ENCODE measurements at places on chromosomes 6 and 20.

GRCh38 chr6:364609-365540 lies 26.7 kb upstream of the IRF4 start:
- DNase-seq: no peak

DNA sequence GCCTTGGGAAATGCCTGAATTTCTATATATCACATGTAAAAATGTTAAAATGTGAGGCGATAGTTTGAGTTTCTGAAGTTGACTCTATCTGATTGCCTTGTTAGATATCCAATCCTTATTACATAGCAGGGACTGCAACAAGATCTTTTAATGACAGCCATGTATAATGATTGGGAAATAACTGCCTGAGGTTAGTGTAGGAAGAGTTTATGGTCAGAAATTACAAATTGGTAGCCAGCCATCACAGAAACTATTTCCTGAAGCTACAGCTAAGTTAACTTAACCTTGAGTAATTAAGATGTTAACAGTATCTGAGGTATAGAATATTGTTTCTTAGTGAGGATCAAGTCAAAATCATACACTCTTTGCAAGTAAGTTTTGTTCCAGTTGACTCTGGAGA lies 41.0 kb downstream of the AKIRIN2 start:
- DNase-seq: no peak

DNA sequence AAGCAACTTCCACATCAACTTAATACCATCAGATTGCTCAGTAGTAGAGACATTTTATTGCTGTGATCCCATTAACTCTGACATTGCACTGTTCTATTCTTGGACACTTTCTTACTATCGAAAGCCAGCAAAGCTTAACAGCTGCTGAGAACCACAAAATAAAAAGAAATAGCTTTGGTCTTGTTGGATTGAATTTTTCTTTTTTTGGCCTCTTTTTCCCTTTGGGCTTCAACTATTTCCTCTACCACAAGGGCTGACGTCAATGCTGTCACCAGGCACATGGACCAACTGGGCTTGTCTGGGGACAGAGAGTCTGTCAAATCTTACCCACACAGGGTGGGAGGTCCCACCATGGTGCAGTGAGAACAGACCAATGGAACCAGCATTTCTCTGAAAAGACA lies 63.4 kb upstream of the ENPP5 start:
- no peak for DNase-seq

DNA sequence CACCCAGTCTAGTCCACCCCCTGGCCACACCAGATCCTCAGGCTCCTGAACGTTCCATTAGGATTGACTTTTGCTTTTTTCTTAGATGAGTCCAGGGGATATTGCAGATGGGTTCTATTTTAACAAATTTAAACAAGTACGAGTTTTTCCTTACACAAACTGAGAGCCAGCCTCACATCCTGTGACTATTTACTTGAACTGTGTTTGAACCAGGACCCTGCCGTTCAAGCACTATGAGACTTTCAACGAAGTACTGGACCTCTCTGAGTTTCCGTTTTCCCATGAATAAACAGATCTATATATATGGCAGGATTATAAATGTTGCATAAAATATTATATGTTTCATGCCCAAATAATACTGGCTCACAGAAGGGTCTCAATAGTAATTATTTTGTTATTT lies 1.4 kb upstream of the METTL24 start:
- no peak for DNase-seq

- DNase-seq: no peak
Observed at GRCh38 chr6:148854992-148855391, 108.2 kb downstream of the UST start.

DNA sequence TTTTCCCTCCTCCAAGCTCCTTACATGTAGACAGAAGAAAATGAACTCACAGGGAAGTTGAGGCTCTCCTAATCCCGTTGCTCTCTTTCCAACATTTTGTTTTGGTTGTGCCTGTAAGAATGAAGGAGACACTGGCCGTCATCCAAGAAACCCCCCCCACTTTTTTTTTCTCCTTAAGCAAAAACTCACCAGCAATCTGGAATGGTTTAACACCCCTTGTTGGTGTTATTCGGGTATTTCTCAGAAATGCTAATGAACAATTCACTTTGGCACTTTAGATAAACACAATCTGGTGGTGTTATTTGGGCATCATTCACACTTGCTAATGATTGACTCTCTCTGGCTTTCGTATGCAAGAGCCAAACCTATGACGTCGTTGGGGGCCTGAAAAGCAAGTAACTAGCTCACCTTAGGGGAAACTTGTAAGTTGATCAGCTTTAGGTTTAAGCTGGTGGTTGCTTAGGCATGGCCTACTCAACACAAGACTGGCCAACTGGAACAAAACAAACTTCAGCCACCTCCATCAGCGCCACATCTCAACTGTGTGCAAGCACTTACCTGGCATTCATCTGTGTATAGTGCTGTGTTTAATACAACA lies 24.3 kb upstream of the OLIG3 start:
- no peak for DNase-seq

- peak; percentile 38 for DNase-seq
Observed at GRCh38 chr20:1313236-1313964, 15.5 kb downstream of the SDCBP2 start.

GRCh38 chr6:157088841-157089240 lies 234.5 kb downstream of the TMEM242 start:
- no peak for DNase-seq

- no peak for DNase-seq
Observed at GRCh38 chr6:52543729-52544601, 32.9 kb downstream of the TRAM2 start.

- DNase-seq: peak; percentile 14
Observed at GRCh38 chr6:132962936-132963868, 148.8 kb downstream of the RPS12 start.

DNA sequence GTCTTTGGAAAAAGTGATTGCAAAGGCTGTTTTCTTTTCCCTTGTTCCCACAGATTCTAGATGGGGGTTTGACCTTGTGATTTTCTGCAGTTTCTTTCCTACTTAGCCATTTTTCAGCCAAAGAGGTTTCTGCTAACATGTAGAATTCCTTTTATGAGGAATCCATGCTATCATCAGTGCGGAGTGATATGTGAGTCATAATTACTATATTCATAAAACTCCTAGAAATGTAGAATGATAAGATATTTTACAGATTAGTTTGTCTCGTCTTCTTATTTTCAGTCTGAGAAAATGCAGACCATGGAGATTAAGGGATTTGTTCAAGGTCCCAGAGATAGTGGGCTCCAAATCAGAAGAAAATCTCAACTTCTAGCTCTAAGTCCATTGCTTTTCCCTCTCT lies 98.6 kb downstream of the KCNQ5 start:
- no peak for DNase-seq

DNA sequence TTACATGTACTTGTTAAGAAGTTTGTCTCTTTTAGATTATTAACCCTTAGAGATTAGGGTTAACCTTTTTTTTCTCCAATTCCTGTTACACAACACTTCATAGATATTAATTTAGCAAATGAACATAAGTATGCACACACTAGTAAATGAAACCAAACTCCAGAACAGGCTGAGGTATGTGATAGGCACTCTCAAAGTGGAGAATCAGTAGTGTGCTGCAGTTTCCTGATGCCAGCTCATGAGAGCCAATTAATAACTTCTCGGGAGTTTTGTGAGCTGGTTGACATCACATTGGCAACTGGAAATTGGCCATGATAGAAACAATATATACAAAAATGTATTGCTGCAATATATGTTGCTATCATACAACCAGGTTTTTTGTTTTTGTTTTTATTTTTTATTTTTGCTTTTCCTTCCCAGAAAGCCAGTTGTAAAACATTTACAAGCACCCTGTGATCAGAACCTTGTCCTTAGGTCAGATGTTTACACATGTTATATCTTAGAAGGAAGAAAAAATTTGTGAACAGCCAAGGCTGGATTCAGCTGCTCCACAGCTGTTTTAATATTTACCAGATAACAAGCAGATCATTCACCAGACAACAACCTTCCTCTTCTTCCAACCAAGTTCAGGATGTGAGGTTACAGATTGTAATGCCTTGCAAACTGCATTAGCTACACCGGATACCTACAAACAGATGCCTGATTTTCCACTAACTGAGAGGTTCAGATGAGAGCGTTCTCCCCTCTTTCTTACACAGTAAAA lies 42.4 kb upstream of the ECHDC1 start:
- DNase-seq: no peak

DNA sequence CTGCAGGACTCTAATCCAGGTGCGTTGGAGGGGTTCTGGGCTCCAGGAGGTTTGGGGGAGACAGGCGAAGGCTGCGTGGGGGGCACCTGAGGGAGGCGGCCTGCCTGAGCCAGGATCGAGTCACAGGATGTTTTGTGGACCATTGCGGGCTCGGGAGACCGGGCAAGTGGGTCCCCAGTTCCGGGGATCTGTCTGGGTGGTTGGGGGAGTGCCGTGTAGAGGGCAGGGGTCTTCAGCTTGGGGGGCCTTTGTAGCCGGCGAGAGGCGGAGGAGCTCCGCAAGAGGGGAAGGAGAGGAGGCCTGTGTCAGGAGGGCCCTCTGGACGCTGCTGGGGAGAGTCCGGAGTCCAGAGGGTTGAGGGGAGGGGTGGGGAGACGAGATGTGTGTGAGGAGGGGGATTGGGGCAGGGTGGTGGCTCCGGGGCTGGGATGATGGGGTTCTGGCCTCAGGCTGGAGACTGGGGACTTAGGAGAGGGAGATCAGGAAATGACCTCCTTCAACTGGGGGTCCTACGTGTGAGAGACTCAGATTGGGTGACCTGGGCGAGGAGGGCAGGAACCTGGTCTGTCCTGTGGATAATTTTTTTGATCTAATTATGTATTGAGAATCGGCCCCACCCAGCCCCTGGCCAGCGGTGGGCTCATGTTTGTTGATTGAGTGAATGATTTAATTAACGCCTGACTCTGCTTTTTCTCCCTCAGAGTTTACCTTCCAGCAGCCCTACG lies 505 bp downstream of the SNAI1 start:
- no peak for DNase-seq
